ENCODE measurements at places on chromosomes 5 and 9.

DNA sequence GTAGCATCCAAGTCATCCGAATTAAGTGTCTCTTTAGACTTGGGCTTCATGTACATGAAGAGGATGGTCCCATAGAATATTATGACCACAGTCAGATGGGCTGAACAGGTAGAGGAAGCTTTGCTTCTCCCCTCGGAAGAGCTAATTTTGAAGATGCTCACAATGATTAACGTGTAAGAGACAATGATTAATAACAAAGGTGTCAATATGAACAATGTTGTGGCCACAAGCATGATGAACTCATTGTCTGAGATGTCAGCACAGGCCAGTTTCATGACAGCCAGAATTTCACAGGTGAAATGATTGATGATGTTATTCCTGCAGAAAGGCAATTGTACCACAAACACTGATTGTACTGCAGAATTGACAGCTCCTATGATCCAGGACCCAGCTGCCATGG is 626 bp downstream of the OR13C2 start:
- no peak for DNase-seq

DNA sequence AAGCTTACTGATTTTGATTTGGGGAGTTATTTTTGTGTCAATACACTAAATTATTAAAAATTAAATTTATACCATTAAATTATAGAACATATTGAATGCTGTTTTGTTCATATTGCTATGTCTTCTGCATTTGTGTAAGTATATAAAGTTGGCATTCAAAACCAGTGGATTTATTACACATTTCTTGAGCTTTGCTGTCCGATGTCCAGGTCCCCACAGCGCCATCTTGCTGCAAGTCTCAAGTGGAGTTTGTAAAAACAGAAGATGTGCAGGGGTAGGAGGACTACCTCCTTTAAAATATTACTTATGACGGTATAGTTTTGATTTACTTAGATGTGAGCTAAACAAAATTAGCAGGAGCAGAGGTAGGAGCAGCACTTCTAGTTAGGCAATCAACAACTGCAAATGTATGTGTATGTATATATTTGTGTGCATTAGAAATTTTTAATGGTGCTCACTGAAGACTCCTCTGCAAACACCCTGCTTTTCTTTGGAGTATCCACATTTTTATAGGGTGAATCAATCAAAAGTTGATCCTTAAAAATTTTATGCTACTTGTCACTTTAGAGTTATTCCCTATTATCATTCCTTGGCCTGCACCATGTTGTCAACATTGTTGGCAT is 37.4 kb downstream of the CPEB4 start:
- no peak for DNase-seq

- no peak for DNase-seq
These were observed 23.9 kb downstream of the B4GALT1 start for GRCh38 chr9:33143241-33143661.

GRCh38 chr9:2127486-2127885 is 112.3 kb downstream of the SMARCA2 start:
- no peak for DNase-seq

GRCh38 chr9:18683312-18683711 is 209.4 kb downstream of the ADAMTSL1 start:
- DNase-seq, result no peak

GRCh38 chr5:79685627-79686026 is 4.0 kb upstream of the CMYA5 start:
- DNase-seq, result no peak

GRCh38 chr9:124551472-124552272 is 44.5 kb upstream of the NR5A1 start:
- no peak for DNase-seq

DNA sequence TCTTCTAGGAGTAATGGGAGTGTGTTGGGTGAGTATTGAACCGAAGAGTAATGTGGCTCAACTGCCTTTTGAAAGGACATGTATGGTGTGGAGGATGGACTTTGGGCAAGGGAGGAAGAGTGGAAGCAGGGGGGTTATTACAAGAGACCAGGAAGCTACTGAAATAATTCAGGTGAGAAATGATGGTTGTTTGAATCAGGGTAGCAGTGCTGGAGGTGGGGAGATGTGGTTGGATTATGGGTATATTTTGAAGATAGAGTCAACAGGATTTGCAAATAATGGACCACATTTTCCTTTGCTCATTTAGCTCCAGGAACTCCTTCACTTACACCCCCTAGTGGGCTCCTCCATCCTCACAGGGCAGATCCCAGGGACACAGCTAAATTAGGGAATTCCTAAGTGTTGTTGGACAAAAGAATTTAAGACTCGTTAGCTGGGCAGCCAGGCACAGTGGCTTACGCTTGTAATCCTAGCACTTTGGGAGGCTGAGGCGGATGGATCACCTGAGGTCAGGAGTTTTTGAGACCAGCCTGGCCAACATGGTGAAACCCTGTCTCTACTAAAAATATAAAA is 1.2 kb upstream of the SLC4A9 start:
- no peak for DNase-seq

DNA sequence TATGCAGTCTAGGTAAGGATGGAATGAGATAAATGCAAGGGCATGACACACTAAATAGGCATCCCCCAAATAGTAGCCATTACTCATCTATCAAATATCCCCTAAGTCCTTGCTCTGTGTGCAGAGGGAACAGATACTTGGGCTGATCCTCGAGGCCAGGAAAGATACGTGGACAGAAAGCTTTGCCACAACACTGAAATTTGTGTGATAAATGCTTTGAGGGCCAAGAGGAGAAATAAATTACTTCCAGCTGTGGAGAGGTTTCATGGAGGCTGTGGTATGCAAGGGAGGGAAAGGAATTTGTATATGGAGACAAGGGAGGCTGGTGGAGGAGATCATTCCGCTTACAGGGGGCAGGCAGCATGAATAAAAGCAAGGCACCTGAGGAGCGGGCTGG is 18.5 kb downstream of the ATOX1 start:
- no peak for DNase-seq

GRCh38 chr9:36163049-36163785 is 6.0 kb upstream of the CCIN start:
- no peak for DNase-seq

GRCh38 chr5:35438786-35439185 is 178.9 kb upstream of the SPEF2 start:
- DNase-seq, result no peak

DNA sequence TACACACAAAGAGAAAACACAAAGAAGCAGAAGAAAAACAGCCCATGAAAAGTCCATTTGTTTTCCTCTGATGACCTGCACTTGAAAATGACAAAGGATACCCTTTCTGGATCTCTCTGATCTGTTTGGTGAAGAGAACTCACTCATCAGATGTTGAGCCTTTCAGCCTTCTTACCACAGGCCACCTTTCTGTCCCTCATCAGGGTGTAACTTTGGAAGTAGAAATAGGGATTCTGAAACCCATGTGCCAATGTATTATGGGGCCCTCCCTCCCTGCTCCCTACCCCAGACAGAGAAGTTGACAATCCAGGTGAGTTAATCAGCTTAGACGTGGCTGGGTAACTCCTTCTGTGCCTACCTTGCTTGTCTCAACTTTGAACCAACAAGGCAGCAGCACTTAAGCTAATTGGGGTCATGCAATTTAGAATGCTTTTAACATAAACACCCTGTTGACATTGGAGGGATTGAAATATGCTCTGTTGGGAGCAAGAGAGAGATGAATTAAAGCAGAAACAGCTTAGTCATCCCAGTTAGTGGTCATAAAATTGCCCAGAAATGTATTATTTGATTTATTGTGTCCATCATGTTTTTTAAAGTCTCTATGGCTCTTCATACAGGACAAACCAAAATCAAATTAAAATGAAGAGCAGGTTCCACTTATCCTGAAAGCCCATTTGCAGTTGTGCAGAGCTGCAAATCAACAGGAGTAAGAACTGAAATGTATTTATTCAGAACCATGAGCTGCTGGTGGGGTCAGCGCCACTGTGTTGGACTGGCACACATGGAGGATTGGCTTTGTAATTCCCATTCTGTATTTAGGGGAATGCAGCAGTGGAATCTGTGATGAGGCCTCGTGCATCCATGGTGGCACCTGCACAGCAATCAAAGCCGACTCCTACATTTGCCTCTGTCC is 132.0 kb downstream of the LIFR start:
- no peak for DNase-seq

- DNase-seq, result no peak
These were observed 62.8 kb downstream of the PFDN1 start for GRCh38 chr5:140239939-140240700.

GRCh38 chr5:6780802-6781391 is 67.7 kb downstream of the TENT4A start:
- no peak for DNase-seq

DNA sequence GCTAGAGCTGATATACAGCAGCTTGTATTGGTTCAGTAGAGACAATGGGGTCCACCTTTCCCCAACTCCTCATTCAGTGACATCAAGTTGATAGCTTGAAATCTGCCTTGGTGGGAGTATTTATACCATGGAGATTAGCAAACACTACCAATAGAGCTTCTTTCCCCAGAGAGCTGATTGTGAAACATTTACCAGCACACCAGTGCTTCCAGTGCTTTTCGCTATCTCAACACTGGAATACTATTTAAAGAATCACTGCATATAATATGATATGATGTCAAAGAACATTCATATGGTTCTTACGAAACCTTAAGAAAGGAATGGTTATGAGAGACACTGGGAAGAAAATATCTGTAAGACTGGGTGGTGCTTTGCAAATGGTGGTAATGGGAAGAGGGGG is 21.8 kb upstream of the RNF145 start:
- DNase-seq, result no peak

- DNase-seq, result no peak
These were observed 111.2 kb downstream of the UNC13B start for GRCh38 chr9:35272989-35273388.

- DNase-seq, result no peak
These were observed 127.9 kb downstream of the PIK3R1 start for GRCh38 chr5:68343421-68343826.

DNA sequence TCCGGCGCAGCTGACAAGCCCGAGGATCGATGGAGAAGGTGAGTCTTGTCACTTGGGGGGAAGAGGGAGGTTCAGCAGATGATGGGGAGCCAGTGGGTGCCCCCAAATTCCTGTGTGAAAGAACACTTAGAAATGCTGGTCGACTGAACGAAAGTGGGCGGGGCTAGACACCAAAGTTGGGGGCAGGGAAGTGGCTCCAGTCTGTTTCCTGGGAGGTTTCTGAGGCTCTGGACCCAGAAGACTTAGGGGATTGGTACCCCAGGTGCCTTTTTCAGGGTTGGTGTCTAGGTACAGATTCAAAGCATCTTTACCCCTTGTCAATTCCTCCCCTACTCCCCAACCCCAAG is 278.6 kb downstream of the ZSWIM6 start:
- DNase-seq, result no peak

DNA sequence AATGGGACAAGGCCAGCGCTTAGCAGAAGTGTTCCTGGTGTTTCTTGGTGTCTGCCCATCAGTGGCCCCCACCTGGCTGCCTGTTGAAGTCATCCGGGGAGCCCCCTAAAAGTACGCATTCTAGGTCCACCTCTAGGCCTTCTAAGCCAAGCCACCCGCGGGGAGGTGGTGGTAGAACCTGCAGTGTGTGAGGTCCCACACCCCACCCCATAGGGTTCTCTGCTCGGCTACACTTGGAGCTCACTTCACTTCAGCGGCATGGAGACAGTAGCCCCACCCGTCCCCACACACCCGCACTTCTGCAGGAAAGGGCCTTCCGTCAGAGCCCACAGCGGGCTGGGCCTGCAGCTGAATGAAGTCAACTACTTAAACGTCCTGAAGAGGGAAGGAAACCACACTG is 29.6 kb upstream of the FCN2 start:
- DNase-seq, result no peak

- DNase-seq, result no peak
These were observed 27.1 kb downstream of the LHX6 start for GRCh38 chr9:122201641-122202040.

GRCh38 chr5:180632768-180633167 is 16.6 kb downstream of the FLT4 start:
- DNase-seq, result no peak

DNA sequence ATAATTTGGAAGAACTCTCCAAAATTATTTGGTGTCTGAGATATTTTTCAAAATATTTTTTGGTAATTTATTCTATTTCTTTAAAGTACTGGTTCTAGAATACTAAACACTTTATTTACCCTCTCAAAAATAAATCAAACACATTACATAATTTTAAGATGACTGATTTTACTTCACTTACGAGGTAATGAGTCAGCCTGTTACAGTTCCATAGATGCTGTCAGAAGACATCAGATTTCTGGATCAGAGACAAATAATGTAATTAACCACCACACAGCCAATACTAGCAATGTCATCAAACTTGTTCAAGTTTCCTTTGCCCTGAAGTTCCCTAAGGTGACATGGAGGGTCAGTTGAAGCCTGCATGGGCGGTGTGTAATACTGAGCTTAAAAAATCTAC is 106.1 kb upstream of the CDH9 start:
- DNase-seq, result no peak

DNA sequence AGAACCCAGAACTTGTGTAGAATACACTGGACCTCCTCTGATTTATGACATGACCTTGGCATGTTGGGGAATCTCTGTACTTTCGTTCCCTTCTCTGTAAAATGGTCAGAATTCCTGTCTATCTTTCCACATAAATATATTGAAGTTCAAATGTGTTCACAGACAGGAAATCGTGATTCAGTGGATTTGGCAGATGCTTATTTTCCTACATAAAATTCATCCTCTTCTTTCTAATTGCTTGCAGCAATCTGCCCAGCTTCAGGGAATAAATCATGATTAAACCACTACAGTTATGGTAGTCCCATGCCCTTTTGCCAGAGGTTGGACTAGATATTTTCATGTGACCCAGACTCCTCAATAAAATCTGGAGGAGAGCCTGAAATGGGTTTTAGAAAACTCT is 52.1 kb upstream of the ARL15 start:
- no peak for DNase-seq
